ENCODE measurements at places on chromosomes 7 and 10.

DNA sequence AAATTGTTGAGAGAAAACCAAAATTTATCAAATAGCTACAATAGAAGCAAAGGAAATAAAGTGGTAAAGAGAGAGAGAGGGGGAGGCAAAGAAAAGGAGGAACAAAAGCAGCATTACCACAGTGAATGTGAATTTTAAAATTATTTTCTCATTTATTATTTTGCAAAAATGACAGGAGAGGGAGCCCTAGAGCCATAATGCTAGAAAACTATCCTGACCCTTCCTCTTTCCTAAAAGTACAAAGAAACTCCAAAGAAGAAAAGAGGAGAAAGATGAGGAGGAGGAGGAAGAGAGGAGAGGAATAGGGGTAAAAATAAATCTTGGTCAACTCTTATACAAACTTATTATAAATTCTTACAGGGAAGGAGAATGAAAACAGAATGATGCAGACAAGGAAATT lies 921.5 kb downstream of the NRG3 start:
- no peak for DNase-seq

DNA sequence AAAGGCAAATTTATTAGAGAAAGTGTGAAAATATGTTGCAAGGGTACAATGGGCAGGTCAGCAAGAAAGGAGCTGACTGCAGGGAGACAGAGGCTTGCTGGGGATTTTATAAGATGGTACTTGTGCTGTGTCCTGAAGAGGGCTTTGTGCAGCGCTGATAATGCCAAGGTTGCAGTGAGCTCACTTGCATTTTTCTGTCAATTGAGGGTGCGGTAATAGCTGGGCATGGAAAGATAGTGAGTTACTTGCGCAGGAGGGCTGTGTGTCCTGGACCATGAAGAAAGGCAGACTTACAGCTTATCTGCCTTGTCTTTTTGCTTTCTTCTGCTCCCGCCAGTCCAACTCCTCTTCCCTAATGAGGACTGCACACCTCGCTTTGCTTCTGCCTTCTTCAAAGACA lies 12.5 kb downstream of the CDC123 start:
- no peak for DNase-seq

GRCh38 chr7:149774237-149775175 lies 1.1 kb upstream of the ZNF467 start:
- no peak for DNase-seq

- no peak for DNase-seq
These were observed 46.6 kb downstream of the INSIG1 start for GRCh38 chr7:155344270-155344617.

GRCh38 chr10:133141958-133142340 lies 18.1 kb upstream of the KNDC1 start:
- DNase-seq, result no peak

DNA sequence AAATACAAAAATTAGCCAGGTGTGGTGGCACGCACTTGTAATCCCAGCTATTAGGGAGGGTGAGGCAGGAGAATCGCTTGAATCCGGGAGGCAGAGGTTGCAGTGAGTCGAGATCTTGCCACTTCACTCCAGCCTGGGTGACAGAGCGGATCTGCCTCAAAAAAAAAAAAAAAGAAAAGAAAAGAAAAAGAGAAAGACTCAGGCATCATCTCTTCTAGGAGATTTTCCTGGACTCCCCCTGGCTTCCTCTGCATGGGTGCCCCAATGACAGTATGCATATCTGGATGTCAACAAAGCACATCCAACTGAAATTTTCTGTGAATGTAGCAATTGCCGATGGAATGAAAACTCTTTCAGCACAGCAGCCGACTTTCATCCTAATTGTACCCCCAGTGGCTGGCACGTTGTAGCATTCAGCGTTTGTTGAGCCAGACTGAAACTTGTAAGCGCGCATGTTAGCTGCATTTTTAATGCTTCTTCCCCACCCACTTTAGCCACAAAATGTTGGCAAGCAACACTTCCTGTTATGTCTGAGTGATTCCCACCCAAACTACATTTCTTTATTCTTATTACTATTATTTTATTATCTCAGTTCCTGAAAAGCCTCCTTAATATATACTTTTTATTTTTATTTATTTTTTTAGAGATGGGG lies 70.2 kb downstream of the PRTFDC1 start:
- DNase-seq, result no peak

DNA sequence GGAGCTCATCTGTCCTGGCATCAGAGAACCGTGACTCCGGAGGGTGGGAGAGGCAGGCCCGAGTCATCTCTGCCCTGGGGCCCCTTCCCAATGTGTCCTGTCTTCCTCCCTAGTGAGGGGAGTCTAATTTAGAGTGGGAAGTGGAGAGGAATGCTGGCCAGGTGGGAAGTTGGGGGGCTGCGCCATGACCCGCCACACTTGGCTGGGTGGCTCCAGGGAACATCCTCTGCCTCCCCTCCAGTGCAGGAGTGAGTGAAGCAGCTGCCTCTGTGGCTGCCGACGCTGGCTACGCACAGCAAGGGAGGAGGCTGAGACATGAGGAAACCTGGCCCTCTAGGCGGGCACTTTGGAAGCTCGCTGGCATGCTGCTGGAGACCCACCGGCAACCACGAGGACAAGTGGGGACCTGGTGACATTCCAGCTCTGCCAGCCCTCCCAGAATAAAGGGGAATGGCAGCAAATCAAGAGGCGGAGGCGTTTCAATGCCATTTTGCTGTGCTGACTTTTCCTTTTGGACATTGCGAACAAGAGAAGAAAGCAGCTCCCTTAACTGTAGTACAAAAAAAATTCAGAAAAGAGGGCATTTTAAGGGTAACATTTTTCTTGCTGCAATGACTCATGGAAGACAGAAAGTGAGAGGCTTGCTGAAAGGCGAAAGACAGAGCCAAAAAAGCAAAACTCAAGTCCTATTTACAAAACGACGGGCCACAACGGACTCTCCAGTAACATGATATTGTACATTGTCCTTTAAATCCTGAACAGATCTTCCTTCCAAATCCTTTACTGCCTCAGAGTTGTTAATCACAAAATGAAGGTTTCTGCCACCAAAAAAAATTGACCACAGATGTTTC lies 121.2 kb upstream of the PITRM1 start:
- DNase-seq, result no peak

DNA sequence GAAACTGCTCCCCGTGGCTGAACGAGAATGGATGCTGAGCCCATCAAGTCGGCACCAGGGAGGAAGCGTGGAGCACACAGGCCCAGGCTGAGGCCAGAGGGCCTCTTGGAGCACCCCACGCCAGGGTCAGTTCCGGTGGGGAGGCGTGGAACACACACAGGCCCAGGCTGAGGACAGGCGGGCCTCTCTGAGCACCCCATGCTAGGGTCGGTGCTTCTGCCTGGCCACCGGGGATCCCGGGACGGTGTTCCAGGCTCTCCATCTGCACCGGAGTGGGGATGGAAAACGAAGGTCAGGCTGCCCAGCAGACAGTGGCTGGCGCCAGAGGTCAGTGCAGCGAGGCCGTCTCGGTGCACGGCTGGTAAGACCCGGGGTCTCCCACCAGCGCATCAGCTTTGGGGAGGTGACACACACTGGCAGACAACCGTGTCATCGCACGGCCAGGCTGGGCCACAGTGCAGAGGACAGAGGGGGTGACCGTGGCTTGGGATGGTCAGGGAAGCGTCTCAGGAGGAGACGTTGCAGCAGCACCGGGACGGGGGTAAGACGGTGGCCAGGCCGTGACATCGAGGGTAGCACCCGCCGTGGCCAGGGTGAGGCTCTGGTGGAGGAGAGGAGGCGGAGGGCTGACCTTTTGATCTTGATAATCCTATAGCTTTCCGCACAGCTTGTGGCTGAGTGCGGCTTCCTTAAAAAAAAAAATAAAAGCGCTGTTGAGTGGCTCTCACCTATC lies 203.9 kb downstream of the ELFN1 start:
- DNase-seq, result no peak

GRCh38 chr10:76149602-76150138 lies 718.2 kb downstream of the LRMDA start:
- DNase-seq, result no peak

DNA sequence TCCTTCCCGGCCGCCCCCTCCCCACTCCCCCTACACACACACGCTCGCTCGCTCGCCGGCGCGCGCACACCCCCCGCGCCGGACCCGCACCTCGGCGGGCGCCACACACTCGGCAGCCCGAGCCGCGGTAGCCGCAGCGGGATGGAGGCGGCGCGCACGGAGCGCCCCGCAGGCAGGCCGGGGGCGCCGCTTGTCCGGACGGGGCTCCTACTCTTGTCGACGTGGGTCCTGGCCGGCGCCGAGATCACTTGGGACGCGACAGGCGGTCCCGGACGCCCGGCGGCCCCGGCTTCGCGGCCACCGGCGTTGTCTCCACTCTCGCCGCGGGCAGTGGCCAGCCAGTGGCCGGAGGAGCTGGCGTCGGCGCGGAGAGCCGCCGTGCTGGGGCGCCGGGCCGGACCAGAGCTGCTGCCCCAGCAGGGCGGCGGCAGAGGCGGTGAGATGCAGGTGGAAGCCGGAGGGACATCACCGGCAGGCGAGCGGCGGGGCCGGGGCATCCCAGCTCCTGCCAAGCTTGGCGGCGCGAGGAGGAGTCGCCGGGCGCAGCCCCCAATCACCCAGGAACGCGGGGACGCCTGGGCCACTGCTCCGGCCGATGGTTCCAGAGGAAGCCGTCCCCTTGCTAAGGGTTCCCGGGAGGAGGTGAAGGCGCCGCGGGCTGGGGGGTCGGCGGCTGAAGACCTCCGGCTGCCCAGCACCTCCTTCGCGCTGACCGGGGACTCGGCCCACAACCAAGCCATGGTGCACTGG lies at the start of gene SORCS3:
Gene SORCS3, plus strand, starts transcription at position 104 of the 750 bp plus-strand sequence.
- DNase-seq, result no peak

GRCh38 chr10:130745251-130745650 lies 566.3 kb downstream of the TCERG1L start:
- DNase-seq, result no peak

GRCh38 chr7:44331682-44332081 lies 6.3 kb upstream of the CAMK2B start:
- DNase-seq, result no peak

Data from NCI-H1092 (cell line).